ENCODE measurements at places on chromosomes 1 and 21.

GRCh38 chr1:161390559-161390858 lies 22.8 kb upstream of the CFAP126 start:
- no peak for DNase-seq

DNA sequence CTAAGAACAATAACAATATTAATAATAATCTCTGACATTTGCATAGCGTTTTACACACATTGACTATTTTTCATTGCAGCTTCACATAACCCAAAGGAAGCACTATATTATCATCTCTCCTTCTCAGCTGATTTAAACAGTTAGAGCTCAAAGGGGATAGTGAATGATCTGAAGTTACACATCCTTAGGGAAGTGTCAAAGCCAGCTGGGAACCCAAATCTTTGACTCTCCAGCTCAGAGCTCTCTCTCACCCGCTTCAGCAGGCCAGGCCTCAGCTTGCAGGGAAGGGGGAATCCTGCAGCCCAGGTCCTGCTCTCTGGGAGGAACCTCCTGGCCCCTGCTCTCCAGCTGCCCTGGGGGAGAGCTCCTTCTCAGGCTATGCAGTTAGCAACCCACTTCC lies 26.3 kb downstream of the PLEKHA6 start:
- no peak for DNase-seq

GRCh38 chr1:53754484-53755312 lies 15.7 kb upstream of the GLIS1 start:
- peak; percentile 62 for DNase-seq

- DNase-seq: peak; percentile 35
These were observed 21.7 kb upstream of the PEF1 start for GRCh38 chr1:31666263-31666963.

GRCh38 chr1:154808261-154808908 lies 61.7 kb downstream of the KCNN3 start:
- no peak for DNase-seq

GRCh38 chr21:40047211-40047610 lies 180.0 kb downstream of the PCP4 start:
- DNase-seq: no peak

DNA sequence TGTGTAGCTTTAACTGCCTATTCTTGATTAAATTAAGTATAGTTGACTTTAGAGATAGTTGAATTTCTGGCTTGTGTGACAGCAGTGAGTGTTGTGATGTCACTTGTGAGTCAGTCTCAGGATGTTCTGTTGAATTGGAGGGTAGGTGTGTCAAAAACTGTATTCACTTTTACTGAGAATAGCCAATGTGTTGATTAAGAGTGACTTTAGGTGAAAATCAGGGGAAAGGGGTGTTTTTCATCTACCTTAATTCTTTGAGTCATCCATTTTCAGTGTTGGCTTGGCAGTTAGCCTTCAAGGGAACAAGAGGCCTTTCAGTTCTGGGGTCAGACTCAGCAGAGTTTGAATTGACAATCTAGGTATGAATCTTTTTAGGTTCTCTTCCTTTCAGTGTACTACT lies 75.9 kb downstream of the CDC14A start:
- no peak for DNase-seq
